Astrocyte of the cerebellum (primary cell): ENCODE measurements at places on chromosomes 4 and X.

DNA sequence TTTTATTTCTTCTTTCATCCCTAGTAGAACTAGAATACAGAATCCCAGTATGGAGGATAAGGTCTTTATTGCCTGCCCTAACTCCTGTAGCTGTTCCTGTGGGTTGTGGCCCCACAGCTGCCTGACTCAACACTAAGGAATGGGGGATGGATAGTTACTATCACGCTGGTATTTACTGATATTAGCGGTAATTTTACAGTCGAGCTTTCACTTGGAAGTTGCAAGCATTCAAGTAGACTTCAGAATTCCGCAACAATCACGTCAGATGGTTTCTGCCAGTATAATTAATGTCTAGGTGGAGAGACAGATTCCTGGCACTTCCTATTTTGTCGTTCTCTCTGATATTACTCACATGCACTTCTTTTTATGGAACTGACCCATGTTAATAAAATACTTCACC, 489.8 kb downstream of the PABPC4L start:
- DNase-seq: no peak

- DNase-seq: no peak
These were observed 1.8 kb downstream of the TLL1 start for GRCh38 chr4:165874791-165875371.

DNA sequence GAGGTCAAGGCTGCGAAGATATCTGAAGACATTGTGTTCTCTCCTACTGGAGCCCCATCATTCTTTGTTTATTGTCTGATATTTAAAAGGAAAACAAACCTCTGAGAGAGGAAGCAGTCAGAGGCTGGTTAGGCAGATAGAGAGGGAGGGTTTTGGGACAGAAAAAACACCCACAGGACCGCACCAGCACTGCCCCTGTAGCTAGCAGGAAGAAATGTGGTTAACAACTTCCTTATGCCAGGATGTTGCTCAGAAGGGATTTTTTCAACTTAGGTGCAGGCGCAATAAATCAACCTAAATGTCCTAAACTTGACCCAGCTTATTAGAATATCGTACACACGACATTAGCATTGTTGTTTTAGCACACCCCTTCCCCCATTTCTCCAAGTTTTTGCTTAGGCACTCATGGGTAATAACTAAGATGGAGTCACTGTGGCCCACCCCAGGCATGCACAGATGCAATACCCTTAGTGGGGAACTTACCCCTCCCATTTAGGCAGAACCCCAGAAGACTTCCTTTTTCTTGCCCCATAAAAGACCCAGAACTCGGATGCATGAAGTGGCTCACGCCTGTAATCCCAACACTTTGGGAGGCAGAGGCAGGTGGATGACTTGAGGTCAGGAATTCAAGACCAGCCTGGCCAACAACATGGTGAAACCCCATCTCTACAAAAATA, 2.8 kb upstream of the ZNF718 start:
- DNase-seq: no peak

GRCh38 chrX:117854806-117855205, 261.8 kb downstream of the KLHL13 start:
- no peak for DNase-seq

- DNase-seq: no peak
These were observed 51.0 kb downstream of the ADGRL3 start for GRCh38 chr4:61251129-61251528.

DNA sequence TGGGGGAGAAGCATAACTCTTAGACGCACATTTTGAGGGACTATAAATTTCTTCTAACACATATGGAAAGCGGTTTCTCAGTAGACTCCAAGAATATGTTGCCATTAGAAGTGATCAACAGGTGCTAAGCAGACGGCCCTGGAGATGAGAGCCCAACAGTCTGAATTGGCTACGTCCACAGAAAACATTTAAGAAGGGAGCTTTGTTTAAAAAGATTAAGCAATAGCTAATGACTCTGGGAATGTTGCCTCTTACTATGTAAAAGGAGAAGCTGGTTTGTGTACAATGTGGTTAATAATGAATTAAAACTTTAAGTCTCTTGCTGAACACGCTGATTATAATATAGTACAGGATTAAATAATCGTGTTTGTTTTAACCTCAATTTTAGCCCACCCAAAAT, 399.5 kb downstream of the SMARCA1 start:
- DNase-seq: no peak

- DNase-seq: no peak
These were observed 141.0 kb downstream of the MAB21L2 start for GRCh38 chr4:150722908-150723362.

- DNase-seq: no peak
These were observed 85.1 kb downstream of the AFF1 start for GRCh38 chr4:87019898-87020297.

GRCh38 chr4:106038012-106038411, 142.7 kb downstream of the NPNT start:
- no peak for DNase-seq

DNA sequence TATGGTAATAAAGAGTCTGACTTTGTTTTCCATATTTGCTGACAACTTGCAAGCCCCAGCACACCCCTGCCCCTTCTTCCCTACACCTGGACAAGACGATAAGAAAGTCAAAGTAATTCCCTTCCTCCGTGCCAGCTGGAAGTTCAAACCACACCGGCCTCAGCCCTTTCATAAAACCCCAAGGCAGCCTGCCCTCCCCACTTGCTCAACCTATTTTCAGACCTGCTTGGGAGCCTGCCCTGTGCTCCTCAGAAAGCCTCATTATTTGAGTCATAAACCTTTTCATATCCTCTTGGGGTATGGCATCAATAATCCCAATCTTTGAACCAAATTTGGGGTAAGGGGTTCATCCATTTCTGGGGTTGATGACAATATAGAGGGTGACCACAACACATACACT, 29.5 kb downstream of the NIPAL1 start:
- no peak for DNase-seq

- DNase-seq: peak; percentile 29
These were observed 823.2 kb upstream of the LCORL start for GRCh38 chr4:18844726-18845125.

DNA sequence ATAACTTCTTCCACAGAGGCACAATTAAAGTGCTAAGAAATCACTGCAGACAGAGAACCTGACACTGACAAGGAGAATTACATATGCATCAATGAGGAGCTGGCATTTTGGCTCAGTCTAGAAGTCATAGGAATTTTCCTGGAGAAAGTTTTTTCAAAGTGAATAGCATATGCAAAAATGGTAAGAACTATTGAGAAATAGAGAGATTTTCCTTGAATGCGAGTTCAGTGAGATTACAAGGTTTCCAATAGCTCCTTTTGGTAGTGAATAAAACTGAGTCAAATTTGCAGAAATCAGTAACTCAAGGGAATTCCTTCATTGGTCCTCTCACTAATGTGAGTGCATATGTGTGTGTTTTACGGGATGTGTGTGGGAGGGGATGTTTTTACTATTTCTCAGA, 557.5 kb downstream of the PPARGC1A start:
- DNase-seq: peak; percentile 59

- DNase-seq: no peak
These were observed 101.4 kb downstream of the ADRA2C start for GRCh38 chr4:3867403-3868100.

DNA sequence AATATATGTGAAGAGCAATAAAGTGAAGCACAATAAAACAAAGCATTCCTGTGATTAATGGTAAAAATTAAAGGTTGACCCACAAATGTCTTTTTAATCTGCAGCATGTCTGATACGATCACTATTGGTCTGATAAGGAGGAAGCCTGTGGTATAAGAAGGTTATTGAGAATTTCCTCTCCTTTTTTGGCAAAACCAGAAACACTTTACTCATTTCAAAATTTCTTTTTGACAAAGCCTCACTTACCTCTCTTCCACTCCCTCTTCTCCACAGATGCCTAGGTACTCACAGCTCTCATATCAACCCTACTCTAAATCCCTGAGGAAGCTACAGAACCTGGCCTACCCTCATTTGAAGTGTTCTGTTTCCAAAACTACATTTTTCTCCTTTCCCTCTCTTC, 56.1 kb downstream of the TSPAN5 start:
- no peak for DNase-seq

DNA sequence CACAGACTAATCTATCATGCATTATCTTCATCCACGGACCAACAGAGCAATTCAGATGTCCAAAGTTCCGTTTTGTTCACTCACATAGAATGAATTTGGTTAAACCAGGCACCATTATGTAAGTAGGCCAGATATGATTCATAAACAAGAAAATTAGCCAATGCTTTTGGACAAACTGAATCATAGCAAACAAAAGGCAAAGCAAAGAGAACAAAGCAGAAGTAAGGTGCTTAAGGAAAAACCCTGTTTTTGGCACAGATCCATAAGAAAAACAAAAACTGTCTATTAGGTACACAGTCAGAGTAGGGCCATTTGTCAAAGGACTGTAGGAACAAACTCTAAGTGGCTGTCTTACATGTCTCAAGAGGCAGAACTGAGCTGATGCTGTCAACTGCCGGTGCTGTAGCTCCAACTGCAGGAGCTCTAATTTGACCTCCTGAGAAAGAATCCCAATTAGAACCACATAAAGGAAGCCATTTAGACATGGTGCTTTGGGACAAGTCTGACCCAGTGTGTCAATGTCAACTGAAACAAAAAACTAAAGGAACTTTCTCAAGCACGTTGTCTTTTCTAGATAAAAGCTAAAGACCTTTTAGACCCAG, 146.7 kb downstream of the COL25A1 start:
- no peak for DNase-seq

DNA sequence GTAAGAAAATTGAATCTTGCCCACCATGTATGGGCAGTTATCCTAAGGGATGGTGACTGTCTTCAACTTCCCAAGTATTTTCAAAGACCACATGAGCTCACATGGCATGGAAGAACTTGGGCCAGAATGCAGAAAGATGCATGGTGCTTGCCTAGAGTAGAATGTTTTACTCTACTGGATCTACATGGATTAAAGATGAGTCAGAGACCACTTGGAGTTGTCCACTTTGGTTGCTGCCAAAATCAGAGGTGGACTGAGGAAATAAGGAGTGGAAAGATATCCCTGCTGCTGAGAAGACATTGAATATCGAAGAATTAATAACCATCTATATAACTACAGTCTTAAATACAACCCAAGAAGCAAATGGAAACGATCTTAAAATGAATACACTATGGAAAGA, 498.1 kb downstream of the NLGN4X start:
- no peak for DNase-seq

- no peak for DNase-seq
These were observed 99.4 kb upstream of the NDP start for GRCh38 chrX:44072631-44073030.

DNA sequence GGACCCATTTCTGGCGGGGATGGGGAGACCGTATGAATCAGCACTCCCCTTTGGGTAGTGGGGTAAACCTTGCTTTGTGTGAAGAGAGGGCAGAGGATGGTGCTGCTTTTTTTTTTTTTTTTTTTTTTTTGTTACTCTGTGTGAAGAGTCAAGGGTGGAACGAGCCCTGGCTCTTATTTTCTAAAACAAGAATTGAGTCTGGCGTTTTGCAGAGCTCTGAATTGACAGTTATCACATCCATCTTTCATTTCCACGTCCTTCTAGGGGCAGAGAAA, 1.2 kb downstream of the SLAIN2 start:
- DNase-seq: no peak
